CD4-positive, alpha-beta T cell (primary cell): ENCODE measurements at places on chromosomes 2 and 18.
A peak's percentile ranks its signal among the peaks of the same experiment; 100 is the strongest.

GRCh38 chr2:100242891-100243619 lies 79.2 kb downstream of the LONRF2 start:
- DNase-seq = peak; percentile 62

DNA sequence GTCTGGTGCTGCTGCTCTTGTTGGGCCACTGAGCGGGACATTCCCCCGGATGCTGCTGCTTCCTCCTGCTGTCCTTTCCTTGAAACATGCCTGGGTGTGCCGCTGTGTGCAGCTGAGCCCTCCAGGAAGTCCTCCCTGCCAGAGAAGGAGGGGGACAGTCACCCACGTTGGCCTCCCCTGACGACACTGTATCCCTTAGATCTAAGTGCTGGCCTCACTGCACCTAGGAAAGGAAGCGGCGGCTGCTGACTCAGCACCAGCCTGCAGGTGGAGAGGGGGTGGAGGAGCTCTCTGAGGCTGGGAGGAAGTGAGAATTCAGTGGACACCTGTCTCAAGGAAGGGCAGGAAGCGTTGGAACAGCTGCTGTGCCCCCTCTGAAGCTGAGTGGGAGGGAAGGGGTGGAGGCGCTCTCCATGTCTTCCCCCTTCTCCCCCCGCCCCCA lies 239.8 kb downstream of the HAUS1 start:
- peak; percentile 23 for DNase-seq

- no peak for DNase-seq
Observed at GRCh38 chr2:66235428-66235827, 199.5 kb upstream of the MEIS1 start.

GRCh38 chr2:136765256-136766072 lies at the start of gene THSD7B:
THSD7B (plus strand) TSS chr2:136765545; CDS start chr2:136882179, 116,634 bp downstream.
- DNase-seq = no peak

DNA sequence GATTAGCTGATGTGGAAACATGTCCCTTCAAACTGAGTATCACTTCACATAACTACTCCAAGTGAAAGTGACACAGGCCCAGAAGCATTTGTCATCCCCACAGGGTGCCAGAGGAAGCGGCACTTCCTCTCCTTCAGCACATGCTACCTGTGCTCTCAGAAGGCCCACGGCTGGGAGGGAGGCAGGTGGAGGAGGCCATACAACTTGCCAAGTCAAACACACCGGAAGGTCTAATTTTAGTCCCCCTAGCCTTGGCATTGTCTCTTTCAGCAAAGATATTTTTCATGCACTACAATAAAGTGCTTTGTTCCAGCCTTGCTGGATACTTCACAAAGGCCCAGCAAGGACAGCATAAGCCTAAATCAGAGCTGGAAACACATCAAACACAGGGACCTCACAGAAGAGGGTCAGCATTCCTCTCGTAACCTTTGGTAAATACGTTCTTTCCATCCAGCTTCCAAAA lies 38.0 kb downstream of the VSNL1 start:
- no peak for DNase-seq

DNA sequence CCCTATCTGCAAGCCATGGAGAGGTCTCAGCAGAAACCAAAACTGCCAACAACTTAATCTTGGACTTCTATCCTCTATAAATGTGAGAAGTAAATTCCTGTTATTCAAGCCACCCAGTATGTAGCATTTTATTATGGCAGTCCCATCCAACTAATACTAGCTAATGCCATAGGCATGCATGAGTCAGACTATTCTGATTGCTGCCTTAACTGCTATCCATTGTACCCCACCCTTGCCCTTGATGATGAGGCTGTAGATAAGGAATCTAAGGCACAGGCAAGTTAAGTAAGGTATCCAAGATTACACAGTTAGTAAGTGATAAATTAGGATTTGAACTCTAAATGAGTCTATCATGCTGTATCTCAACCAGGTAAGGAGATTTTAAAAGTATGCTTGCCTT lies 223.0 kb downstream of the UBE2E3 start:
- DNase-seq = no peak
